ENCODE measurements at places on chromosomes 7 and 10.

DNA sequence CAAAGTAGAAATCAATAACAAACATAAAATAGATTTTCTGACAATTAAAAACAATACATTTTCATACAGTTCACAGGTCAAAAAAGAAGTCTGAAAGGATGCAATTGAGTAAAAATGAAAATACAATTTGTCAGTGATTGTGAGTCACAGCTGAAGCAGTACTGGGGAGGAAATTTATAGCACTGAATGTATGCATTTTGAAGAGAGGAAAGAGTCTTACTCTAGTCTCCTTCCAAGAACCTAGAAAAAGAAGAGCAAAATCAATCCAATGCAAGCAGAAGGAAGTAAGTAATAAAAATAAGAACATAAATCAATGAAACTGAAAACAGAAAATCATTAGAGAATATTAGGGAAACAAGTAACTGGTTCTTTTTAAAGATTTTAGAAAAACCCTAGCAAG lies 507.2 kb upstream of the IGFBP3 start:
- DNase-seq: no peak

GRCh38 chr7:55156919-55157763 lies 138.3 kb downstream of the EGFR start:
- DNase-seq: no peak

DNA sequence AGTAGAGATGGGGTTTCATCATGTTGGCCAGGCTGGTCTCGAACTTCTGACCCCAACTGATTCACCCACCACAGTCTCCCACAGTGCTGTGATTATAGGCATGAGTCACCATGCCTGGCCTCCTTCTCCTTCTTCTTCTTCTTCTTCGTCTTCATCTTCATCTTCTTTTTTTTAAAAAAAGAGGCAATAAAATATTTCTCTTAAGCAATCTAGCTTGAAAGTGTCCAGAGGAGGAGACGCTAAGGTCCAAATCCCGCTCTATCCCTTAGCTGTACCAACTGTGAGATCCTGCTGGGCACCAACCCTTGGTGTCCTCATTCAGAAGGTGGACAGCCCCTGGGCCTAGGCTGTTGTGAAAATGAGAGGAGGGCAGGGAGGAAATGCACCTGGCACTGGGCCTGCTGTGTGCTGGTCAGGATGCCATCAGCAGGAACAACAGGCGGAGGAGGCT lies 13.9 kb upstream of the PSAP start:
- no peak for DNase-seq

GRCh38 chr7:120951826-120952225 lies 1.2 kb downstream of the ING3 start:
- no peak for DNase-seq

GRCh38 chr10:132914732-132915131 lies 27.6 kb downstream of the CFAP46 start:
- DNase-seq: no peak

DNA sequence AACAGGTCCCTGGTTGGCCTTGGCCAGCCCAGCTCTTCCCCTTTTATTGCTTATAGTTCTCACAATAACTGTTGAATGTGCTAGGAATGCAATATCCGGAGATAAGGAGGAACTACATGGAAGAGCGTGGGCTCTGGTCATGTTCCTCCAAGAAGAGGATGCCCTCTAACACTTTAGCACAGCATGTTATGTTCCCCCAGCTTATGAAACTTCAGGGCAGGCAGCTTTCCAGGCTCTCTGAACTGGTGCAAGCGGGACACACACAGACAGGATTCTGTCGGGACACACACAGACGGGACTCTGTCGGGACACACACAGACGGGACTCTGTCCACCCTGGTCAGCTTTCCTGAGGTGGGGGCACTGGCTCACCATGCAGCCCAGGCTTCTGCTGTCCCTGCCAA lies 141.6 kb downstream of the PKD1L1 start:
- DNase-seq: no peak

DNA sequence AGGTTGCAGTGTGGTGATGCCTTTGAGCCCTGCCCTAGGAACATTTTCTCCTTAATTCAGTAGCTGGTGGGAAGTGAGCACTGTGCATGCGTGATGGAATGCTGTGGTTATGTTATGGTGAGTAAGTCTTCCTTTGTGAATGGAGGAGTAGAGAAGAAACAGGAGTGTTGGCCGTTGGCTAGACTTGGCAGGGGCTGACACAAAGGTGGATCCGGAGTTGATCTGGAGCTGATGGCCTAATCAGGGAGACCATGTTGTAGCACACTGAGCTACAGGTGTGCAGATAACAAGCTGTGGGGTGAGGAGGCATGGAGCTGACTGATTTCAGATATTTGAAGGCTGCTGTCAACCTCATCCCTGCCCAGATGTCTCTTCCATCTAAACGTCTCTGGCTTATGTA lies 122.3 kb downstream of the CNNM2 start:
- no peak for DNase-seq

GRCh38 chr10:59176241-59177030 lies at the start of gene PHYHIPL:
TSS of gene PHYHIPL (plus strand) at chr10:59176643. CDS start at chr10:59176854, 211 bp downstream.
- DNase-seq: no peak

DNA sequence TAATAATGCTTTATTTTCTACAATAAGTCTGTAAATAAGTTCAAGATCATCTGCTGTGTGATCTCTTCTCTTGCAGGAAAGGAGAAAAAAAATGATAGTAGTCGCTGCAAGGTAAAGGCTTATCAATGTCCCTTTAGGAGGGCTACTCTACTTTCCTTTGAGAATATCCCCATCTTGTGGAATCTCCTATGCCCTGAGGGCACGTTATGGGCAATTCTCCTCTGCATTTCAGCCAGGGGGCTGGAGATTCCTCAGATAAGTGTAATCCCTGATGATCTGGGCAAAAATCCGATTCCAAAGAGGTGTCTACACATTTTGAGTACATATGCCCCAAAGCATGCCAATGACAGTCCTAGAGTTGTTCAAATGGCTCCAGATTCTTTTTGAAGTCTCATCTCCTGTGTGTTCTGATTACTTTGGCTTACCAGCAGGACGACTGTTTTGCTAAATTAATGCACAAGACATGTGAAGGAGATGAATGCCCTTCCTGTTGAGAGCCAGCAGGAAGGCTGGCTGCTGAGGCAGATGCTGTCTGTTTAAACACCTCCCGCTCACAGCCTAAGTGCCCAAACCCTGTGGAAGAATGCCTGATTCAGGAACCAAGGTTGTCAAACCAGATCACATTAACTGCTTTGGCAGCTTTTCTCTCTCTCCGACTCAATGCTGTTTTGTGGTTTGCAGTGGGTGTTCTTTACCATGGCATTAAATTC lies 171.2 kb upstream of the COL1A2 start:
- DNase-seq: no peak

DNA sequence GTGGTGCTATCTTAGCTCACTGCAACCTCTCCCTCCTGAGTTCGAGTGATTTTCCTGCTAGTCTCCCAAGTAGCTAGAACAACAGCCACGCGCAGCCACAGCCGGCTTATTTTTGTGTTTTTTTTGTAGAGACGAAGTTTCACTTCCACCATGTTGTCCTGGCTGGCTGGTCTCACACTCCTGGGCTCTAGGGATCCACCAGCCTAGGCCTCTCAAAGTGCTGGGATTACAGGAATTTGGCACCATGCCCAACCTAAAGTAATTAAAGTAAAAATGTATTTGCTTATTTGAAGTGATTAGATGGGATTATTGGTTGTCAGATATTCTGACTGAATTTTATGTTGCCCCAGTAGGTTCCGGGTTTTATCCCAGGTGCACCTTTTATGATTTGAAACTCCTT lies 22.7 kb downstream of the LUC7L2 start:
- no peak for DNase-seq

GRCh38 chr7:11648101-11648500 lies 183.9 kb downstream of the THSD7A start:
- no peak for DNase-seq

DNA sequence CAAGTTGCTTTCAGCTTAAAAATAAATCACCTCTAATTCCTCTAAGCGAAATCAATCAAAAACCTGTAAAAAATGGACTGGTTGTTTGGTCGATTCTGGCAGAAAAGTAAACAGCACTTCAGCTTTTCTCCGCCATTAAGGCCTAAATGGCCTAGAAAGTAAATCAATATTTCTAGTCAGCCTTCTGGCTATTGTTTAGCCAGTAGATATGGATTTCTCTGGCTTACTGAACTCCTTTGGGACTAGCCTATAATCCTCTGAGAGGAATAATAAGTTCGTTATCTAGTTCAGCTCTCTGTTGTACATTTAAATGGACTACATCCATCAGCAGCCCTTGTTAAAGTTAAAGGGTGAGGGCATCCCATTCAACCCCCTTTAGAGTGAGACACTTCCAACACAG lies 400.1 kb upstream of the ETV1 start:
- no peak for DNase-seq

- no peak for DNase-seq
Observed at GRCh38 chr7:70484255-70484654, 647.7 kb upstream of the GALNT17 start.

- no peak for DNase-seq
Observed at GRCh38 chr10:127148066-127148932, 48.1 kb downstream of the INSYN2A start.

GRCh38 chr7:135970682-135971365 lies 6.3 kb downstream of the MTPN start:
- DNase-seq: no peak

GRCh38 chr10:121042342-121042741 lies 191.2 kb downstream of the WDR11 start:
- no peak for DNase-seq

GRCh38 chr7:118312966-118313365 lies 88.5 kb downstream of the ANKRD7 start:
- DNase-seq: no peak
